CD4-positive, CD25-positive, alpha-beta regulatory T cell (primary cell): ENCODE measurements at places on chromosomes 5 and 9.

GRCh38 chr9:1713841-1714240, 301.3 kb upstream of the SMARCA2 start:
- H3K27me3 ChIP-seq = peaks cover 5% of the 10 kb centered on the region
- H3K36me3 ChIP-seq = no peaks in the 10 kb centered on the region
- H3K27ac ChIP-seq = no peak overlapping the region
- H3K4me3 ChIP-seq = no peak overlapping the region
- no peaks in the 10 kb centered on the region for H3K4me1 ChIP-seq
- no peak for DNase-seq

DNA sequence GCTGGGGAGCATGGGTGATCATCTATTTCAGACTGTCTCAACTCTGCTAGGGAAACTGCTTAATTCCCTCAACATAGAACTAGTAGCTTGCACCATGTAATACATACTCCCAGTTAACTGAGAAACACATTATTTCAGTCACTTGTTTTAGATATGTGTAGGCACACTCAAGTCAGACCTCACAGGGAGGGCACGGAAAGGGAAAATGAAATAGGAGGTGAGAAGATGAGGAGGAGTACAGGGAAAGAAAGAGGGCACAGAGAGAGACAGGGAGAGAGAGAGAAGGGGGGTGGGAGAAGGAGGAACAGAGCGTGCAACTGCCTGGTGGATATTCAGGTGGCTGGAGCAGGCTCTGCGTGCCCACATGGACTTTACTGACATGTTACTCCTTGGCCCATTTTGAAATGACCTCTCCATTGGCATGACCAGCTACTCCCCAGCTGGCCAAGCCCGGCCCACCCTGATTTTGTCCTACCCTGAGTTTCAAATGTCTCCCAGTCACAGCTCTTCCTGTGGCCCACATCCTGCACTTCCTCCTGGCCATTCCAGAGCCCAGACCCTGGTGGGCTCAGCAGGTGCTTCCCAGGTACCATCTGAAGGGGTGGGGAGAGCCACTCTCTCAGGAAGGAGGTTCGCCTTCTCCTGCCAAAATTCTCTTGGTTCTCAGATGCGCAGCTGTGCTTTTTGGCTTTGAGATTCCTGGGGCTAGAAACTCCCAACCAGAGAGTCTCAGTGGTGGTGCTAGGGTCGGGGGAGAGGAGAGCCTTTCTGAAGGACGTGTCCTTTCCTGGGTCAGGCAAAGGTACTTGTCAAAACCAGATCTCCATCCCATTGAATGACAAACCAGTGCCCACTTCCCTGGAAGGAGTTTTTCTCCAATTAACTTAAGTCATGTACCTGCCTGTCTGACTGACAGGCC, 229.4 kb downstream of the FSTL4 start:
- DNase-seq = no peak
- H3K27ac ChIP-seq = no peak overlapping the region
- H3K4me3 ChIP-seq = no peak overlapping the region
- H3K36me3 ChIP-seq = no peaks in the 10 kb centered on the region

GRCh38 chr5:27311544-27311943, 273.2 kb upstream of the CDH9 start:
- no peak overlapping the region for H3K27ac ChIP-seq
- no peak overlapping the region for H3K4me3 ChIP-seq
- no peak for DNase-seq
- H3K4me1 ChIP-seq = no peaks in the 10 kb centered on the region
- no peaks in the 10 kb centered on the region for H3K27me3 ChIP-seq

- H3K27me3 ChIP-seq = no peaks in the 10 kb centered on the region
- H3K4me3 ChIP-seq = no peak overlapping the region
- DNase-seq = no peak
- H3K36me3 ChIP-seq = no peaks in the 10 kb centered on the region
Observed at GRCh38 chr9:2939368-2939767, 95.5 kb upstream of the PUM3 start.

DNA sequence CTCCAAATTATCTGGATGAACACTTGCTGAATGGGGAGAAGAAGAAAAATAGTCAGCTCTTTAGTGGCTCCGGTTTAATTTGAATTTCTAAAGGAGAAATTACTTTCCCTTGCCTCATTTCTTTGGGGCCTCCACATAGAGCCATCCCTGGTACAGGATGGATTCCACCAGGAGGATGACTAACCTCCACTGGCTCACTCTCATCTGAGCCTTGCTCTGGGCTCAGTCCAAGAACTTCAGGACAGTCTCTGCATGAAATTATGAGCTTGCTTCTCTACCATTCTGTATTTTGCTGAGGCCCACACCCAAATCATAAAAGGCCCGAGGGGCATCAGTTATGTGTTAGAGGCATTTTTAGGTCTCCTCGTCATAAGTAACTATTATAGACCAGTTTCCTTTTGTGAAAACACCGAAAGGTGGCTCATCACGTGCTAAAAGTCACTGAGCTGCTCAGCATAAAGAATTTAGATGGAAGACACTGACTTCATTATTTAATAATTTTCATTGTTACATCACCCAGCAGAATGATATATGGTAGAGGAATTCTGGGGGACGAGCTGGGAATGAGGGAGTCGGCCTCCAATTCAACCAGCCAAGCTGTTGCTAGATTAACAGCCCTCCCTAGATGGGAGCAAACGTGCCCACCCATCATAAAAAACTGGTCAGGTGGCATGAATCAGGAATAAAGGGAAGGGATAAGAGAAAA, 222.1 kb downstream of the TARS1 start:
- no peak overlapping the region for H3K27ac ChIP-seq
- no peaks in the 10 kb centered on the region for H3K27me3 ChIP-seq
- H3K4me3 ChIP-seq = no peak overlapping the region
- no peaks in the 10 kb centered on the region for H3K4me1 ChIP-seq
- DNase-seq = no peak
